ENCODE measurements at places on chromosomes 11 and 22.

- DNase-seq = no peak
Observed at GRCh38 chr22:45584621-45585436, 82.1 kb downstream of the FBLN1 start.

GRCh38 chr11:119319136-119319699, 2.3 kb upstream of the MCAM start:
- DNase-seq = no peak

DNA sequence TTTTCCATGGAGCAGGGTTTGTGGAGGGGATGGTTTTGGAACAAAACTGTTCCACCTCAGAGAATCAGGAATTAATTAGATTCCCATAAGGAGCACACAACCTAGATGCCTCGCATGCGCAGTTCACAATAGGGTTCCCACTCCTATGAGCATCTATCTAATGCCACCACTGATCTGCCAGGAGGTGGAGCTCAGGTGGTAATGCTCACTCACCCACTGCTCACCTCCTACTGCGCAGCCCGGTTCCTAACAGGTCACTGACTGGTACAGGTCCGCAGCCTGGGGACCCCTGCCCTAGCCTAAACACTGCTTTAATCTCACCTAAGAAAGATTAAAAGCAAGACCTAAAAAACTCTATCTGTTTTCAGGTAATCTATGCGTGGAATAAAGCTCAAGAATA, 553.0 kb downstream of the JRKL start:
- no peak for DNase-seq

DNA sequence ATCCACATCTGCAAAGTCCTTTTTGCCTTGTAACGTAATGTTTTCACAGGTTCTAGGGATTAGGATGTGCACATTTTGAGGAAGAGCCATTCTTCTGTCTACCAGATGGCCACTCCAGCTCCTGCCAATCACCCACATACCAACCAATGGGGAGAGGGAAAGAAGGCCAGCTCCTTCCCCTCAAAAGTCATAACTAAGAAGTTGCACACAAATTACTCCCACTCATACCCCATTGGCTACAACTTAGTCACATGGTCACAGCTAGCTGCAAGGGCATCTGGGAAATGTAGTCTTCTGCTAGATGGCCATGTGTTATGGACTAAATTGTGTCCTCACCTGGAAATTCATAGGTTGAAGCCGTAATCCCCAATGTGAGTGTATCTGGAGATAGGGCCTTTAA, 15.4 kb upstream of the MYOD1 start:
- DNase-seq = no peak
